Stimulated activated CD4-positive, alpha-beta T cell treated with anti-CD3 and anti-CD28 coated beads, Interleukin-1b, Interleukin-23, amount 100 ng/mL, for 1 hour (primary cell): ENCODE measurements at places on chromosomes 11 and 22.

DNA sequence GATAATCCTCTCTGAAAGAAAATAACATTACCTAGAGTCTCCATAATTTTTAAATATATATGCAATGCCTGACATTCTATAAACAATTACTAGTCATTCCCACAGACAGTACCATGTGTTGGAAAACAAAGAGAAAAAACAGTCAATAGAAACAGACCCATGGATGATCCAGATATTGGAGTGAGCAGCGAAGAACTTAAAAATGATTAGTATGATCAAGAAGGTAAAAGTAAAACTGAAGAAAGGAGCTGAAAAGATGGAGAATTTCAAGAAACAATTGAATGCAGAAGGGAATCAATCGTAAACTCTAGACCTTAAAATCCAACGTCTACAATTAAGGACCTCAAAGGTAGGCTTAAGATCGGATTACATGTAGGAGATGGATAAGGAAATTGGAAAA lies 330.6 kb downstream of the SHANK2 start:
- DNase-seq: no peak

DNA sequence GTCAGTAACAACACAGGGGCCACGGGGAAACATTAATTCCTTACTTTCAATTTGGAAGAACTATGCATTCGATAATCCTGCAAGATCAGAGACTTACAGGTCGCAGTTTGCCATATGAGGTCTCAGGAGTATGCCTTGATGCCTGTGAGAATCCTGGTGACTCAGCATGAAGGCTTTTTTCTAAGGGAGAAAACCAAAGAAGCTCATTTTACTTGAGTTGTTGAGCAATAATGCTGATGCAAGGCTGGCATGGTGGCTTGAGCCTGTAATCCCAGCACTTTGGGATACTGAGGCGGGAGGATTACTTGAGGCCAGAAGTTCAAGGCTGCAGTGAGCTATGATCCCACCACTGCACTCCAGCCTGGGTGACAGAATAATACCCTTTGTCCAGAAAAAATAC lies 26.6 kb downstream of the ATG16L2 start:
- no peak for DNase-seq

DNA sequence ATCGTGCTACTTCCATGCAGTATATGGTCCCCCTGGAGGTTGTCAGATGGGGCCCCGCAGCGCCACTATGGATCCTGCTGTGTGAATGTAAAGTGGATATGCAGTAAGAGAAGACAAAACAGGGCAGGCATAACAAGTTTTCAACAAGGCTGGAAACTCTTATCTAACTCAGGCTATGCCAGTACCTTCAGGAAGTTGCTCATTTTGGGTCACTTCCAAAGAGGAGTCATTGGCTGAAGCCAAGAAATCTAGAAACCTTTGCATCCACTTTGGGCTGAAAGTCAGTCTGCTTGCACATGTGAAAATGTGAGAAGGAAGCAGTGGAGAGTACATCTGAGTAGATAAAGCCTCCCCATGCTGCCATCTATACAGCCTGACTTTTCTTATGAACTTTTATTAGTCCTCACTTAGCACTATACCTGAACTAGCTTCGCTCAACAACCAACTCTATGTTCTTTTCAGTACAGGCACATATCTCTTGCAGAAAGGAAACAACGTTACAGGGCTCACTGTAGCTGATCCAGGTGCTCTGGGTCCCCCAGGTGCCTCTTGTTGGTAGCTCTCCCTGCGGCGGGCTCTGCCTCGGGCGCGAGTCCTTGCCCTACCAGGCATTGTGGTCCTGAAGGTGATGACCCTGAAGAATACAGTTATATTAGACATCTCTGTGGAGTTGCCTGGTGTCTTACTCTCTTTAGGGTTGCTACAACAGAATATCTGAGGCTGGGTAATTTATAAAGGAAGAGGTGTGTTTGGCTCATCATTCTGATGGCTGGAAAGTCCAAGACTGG lies 12.4 kb downstream of the PIWIL3 start:
- DNase-seq: no peak

DNA sequence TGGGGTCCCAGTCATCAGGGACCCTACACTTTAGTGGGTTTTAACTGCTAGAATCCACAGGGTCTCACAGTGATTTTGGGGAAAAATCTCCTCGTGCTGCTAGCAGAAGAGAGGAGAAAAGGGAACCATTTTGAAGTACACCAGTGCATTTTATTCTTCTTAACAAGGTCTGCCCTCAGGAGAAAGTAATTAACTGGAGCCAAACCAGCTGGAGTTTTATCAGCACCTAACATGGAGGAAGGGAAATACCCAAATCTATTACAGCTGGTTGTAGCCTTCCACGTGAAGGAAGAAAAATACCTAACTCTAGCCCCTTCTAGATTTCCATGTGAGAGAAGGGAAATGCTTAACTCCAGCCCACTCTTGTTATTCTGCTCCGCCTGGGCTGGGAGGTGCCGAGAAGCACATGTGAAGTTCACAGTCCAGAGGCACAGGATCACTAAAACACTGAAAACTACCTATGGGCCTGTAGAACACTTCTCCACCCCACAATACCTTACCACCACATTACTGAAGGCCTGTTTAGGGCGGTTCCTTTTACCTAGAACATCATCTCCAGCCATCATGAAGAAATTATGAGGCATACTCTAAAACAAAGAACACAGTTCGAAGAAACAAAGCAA lies 31.3 kb upstream of the TEAD1 start:
- no peak for DNase-seq

DNA sequence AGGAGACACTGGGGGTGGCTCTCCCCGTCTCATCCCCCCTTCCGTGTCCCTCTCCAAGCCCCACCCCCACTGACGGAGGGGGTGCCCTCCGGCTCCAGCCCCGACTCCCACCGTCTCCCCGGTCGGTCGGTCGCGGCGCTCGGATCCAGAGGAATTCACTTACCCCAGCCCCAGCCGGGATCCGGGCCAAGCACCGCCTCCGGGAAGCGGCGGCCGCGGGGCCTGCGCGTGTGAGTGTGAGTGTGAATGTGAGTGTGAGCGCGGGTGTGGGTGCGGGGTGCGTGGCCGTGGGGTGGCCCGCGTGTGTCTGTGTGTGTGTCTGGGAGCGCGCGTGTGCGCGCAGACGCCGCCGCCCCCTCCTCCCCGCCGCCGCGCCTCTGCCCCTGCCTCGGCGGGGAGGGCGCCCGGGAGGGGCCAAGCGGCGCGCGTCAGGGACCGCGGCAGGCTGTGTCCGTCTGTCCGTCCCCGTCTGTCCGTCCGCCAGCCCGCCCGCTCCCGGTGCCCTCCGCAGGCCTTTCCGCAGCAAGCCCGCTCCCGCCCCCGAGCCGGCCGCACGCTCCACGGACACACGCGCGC lies at the start of gene ELFN2:
ELFN2 (minus strand) TSS at position 345 of the 576 bp plus-strand sequence. CDS start 51,945 bp downstream, outside the sequence.
- no peak for DNase-seq

GRCh38 chr11:102436561-102436960 lies 16.0 kb downstream of the TMEM123 start:
- DNase-seq: no peak

GRCh38 chr11:125253795-125254525 lies 89.4 kb downstream of the PKNOX2 start:
- DNase-seq: no peak

DNA sequence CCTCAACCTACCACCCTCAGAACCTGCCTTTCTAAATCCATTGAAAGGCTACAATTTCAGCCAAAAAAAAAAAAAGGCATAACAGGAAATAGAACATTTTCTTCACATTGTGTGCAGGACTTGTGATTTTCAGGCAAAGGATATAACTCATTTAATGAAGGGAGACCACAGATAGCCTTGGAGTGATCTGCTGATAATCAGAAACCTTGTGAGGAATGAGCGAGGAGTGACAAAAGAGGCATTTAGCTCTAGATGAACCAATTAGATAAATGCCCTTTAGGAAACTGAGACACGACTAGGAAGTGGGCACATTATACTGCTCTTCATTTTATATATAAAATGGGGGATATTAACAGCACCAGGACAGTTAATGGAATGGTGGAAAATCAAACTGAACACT lies 216.5 kb upstream of the GRIA4 start:
- no peak for DNase-seq

- no peak for DNase-seq
Observed at GRCh38 chr11:8080674-8081590, at the start of gene TUB. Gene TUB (plus strand): TSS chr11:8081211. CDS start chr11:8081511, 300 bp downstream.

DNA sequence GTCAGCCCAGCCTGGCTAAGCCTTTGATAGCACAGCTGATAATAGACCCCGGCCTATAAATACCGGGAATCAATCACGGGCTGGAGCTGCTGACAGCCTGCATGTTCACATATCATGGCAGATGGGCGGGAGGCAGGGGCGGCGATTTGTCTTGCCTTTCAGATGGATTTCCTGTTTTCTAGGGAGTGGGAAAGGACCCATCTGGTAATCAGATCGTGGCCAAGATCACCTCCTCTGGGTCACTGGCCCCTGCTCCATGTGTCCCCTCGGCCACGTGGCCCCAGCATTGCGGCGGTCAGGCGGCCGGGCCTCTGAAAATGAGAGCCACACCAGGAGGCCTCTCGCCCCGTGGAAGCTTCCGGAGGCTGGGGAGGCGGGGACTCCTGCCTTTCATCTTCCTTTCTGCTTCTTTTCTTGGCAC lies 36.6 kb downstream of the SMIM38 start:
- DNase-seq: no peak

DNA sequence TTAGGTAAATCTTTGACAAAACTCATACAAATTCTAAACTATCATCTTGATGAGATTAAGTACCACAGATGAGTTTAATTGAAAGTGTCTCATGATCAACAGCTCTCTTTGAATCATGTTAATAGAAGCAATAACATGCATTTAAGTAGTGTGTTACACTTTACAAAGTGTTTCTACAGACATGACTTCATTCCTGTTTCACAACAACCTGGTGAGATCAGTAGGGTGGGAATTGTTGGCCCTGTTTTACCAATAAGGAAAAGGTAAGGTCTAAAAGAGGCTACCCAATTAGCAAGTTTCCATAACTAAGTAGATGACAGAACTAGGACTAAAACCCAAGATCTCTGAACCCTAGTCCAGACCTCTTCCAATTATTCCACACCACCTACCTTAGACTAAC lies 12.7 kb upstream of the PRSS23 start:
- no peak for DNase-seq

DNA sequence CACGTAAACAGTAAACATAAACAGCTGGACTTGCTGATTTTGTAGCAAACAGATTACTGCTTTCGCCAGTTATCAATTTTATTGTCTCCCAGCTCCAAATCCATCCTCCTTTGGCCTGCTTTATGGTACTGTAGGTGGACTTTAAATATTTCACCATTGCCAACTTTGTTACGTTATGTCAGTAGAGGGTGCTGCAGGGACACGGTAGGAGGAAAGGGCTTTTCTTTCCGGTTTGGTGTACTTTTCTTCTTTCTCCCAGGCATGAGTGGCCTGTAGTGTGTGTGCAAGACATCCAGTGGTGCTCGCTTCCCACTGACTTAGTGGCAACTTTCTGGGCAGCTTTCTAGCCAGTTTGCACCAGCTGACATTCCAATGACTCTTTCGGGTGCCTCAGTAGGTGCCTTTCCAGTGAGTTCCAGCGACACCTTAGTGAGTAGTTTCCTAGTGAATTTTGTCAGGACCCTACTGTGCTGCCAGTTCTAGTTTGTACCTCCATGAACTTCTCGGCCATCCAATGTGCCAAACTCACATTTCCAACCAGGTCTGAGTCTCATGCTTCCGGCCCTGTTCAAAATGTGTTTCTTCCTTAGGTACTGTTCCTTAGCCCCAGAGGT lies 267.6 kb upstream of the TENM4 start:
- no peak for DNase-seq

GRCh38 chr22:39721206-39722031 lies 150.9 kb downstream of the CACNA1I start:
- no peak for DNase-seq

- no peak for DNase-seq
Observed at GRCh38 chr22:29478326-29479276, 1.4 kb upstream of the NEFH start.

GRCh38 chr11:100600941-100601340 lies 86.1 kb upstream of the ARHGAP42 start:
- no peak for DNase-seq

- no peak for DNase-seq
Observed at GRCh38 chr22:48748860-48749554, 1078.7 kb downstream of the BRD1 start.

DNA sequence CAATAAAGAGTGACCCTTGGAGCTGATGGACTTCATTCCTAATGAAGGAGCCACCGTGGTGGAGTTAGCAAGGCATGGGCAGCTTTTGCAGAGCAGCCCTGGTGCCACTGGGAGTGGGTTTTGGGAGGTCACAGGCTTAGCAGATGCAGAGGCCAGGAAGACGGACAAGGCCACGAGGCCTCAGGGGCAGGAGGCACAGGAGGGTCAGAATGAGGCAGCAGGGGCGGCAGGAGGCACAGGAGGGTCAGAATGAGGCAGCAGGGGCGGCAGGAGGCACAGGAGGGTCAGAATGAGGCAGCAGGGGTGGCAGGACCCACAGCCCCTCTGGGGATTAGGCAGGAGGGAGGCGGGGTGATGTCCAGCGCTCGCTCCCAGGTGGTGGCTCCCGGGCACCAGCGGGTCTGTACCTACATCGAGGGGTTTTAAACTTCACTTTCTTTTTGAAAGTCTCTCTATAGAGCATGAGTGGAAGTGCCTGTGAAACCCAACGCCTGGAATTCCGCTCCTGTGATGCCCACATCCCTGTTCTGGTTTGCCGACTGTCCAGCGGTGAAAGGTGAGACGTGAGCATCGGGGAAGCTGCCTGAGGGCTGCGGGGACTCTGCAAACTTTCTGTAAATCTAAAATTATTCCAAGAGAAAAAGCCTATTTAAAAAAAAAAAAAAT lies 521.6 kb downstream of the BRD1 start:
- no peak for DNase-seq

- no peak for DNase-seq
Observed at GRCh38 chr22:37545703-37546436, 14.4 kb upstream of the CDC42EP1 start.

GRCh38 chr11:132084433-132084832 lies 714.0 kb downstream of the NTM start:
- no peak for DNase-seq

DNA sequence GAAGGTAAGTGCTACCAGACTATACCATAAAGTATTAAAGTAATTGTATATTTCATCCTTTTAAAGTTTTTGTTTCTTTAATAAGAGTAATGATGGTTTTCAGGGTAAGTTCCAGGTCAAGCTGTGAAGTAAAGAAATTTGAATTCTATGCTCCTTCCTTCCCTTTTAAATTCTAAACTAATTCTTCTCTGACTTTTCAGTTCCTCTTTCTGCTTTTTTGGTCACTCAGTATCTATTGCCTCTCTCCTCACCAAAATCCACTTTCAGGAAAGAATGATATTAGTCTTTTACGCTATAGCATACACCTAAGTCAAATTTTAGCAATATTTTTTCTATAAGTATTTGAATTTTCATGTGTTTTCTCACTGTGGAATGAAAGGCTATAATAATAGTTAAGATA lies 8.2 kb downstream of the MMP8 start:
- no peak for DNase-seq

- DNase-seq: no peak
Observed at GRCh38 chr22:46693634-46694415, 44.2 kb downstream of the CERK start.
